ENCODE measurements at places on chromosomes 5 and 9. TPM values are rescaled to one million over a fixed set of nuclear protein-coding genes. Genes with fewer than 3 reads are reported as not detected.

The LCN15 gene
- not detected for total RNA-seq

The NPR3 gene
- total RNA-seq = not detected

The F2RL2 gene
- not detected for total RNA-seq

The SCGB3A2 gene
- total RNA-seq = not detected

The RNF14 gene
- total RNA-seq = 8.9 TPM

DNA sequence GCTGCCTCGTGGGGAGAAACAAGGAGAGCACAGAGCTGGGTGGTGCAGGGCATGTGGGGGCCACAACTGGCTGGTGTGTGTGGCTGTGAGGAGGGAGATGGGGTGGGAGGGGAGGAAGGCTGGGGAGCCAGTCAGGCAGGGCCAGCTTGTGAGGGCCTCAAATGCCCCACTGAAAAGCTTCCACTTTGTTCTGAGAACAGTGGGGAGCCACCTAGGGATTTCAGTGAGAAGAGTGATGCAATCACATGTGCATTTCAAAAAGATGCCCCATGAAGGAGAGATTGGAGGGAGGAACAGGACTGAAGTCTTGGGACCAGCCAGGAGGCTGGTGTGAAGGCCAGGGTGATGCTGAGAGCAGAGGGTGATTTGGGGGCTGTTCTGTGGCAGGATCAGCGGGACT lies 1.3 kb downstream of the OR13J1 start:
- H3K27me3 ChIP-seq = peaks cover 3% of the 10 kb centered on the region
- H3K36me3 ChIP-seq = no peaks in the 10 kb centered on the region
- no peak for DNase-seq
- H3K4me3 ChIP-seq = no peak overlapping the region
- H3K27ac ChIP-seq = no peak overlapping the region
- no peaks in the 10 kb centered on the region for H3K4me1 ChIP-seq

GRCh38 chr9:95201206-95201605 lies 116.3 kb downstream of the FANCC start:
- H3K27me3 ChIP-seq = no peaks in the 10 kb centered on the region
- no peak overlapping the region for H3K27ac ChIP-seq
- no peak for DNase-seq
- H3K36me3 ChIP-seq = no peaks in the 10 kb centered on the region
- H3K4me3 ChIP-seq = no peak overlapping the region
- H3K4me1 ChIP-seq = no peaks in the 10 kb centered on the region

GRCh38 chr9:90906316-90907055 lies 104.9 kb downstream of the SYK start:
- H3K27ac ChIP-seq = no peak overlapping the region
- no peaks in the 10 kb centered on the region for H3K4me1 ChIP-seq
- DNase-seq = no peak
- H3K27me3 ChIP-seq = no peaks in the 10 kb centered on the region
- H3K36me3 ChIP-seq = no peaks in the 10 kb centered on the region

- no peaks in the 10 kb centered on the region for H3K27me3 ChIP-seq
- no peak for DNase-seq
- no peaks in the 10 kb centered on the region for H3K36me3 ChIP-seq
- no peaks in the 10 kb centered on the region for H3K4me1 ChIP-seq
These were observed 17.0 kb downstream of the PCDH1 start for GRCh38 chr5:141861194-141861593.

DNA sequence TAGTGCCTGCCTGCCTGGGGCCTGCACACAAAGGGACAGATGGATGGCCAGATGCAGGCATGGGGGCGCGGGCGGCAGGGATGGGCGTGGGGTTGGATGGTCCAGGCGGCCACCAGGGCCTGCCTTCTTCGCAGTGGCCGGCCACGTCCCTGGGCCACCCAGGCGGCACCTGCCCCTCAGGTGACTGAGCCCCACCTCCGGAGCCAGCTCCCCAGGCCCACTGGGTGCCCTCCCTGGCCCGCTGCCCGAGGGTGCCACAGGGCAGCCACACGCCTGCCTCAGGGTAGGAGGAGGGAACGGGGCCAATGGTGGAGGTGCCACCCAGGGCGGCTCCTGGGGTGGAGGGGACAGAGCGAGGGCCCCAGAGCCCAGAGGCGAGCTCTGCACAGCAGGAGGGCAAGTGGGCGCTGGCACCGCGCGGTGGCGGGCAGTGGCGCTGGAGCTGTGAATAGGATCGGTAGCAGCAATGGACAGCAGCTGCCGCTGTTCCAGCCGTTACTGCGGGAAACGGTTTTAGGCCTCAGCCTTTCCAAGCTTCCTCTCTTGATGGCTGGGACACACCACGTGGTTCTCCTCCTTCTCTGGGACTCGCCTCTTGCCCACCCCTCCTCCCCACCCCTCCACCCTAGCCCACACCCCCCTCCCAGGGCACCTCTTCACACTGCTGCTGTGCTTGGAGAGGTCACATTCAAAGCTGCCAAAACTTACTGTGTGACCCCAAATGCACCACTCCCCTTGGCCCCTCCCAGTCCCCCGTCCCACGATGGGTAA lies 19.1 kb downstream of the LHX3 start:
- no peak for DNase-seq
- H3K4me3 ChIP-seq = no peak overlapping the region
- H3K27me3 ChIP-seq = peaks cover 17% of the 10 kb centered on the region
- no peak overlapping the region for H3K27ac ChIP-seq

GRCh38 chr5:147377682-147378081 lies 132.2 kb downstream of the DPYSL3 start:
- no peaks in the 10 kb centered on the region for H3K36me3 ChIP-seq
- H3K27me3 ChIP-seq = no peaks in the 10 kb centered on the region
- H3K27ac ChIP-seq = no peak overlapping the region

DNA sequence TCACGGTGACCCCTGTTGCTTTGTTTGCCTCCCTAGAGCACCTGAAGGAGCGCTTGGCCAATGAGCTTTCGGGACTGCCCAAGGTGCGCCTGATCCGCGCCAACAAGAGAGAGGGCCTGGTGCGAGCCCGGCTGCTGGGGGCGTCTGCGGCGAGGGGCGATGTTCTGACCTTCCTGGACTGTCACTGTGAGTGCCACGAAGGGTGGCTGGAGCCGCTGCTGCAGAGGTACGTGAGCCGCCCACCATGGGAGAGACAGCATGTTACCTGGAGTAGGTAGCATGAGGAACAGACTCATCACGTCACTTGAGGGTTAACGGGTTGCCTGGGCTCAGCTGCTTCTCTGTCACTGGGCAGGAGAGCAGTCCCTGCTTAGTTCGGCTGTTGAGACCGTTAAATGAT lies 19.2 kb downstream of the GALNT12 start:
- H3K4me3 ChIP-seq = no peak overlapping the region
- no peak overlapping the region for H3K27ac ChIP-seq
- H3K36me3 ChIP-seq = peaks cover 4% of the 10 kb centered on the region
- H3K4me1 ChIP-seq = no peaks in the 10 kb centered on the region
- no peak for DNase-seq
- no peaks in the 10 kb centered on the region for H3K27me3 ChIP-seq

DNA sequence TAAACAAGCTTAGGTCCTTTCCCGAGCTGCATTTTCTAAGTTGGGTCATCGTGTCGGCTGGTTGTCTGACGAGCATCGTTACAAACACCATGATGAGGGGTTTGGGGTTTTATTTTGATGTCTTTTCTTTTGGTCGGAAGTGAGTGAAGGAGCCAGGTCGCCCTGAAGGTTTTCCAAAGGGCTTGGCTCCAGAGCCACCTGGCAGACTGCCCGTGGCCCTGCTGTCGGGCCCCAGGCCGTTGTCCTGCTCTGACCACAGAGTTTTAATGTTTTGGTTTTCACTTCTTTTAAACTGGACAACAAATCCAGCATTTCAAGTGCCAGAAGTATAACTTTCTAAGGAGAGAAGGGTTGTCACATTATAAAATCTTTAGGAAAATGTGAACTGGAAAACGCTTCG lies 42.3 kb downstream of the TENT4A start:
- no peak for DNase-seq
- H3K27ac ChIP-seq = no peak overlapping the region
- peaks cover 69% of the 10 kb centered on the region for H3K36me3 ChIP-seq
- H3K27me3 ChIP-seq = no peaks in the 10 kb centered on the region
- H3K4me3 ChIP-seq = no peak overlapping the region

DNA sequence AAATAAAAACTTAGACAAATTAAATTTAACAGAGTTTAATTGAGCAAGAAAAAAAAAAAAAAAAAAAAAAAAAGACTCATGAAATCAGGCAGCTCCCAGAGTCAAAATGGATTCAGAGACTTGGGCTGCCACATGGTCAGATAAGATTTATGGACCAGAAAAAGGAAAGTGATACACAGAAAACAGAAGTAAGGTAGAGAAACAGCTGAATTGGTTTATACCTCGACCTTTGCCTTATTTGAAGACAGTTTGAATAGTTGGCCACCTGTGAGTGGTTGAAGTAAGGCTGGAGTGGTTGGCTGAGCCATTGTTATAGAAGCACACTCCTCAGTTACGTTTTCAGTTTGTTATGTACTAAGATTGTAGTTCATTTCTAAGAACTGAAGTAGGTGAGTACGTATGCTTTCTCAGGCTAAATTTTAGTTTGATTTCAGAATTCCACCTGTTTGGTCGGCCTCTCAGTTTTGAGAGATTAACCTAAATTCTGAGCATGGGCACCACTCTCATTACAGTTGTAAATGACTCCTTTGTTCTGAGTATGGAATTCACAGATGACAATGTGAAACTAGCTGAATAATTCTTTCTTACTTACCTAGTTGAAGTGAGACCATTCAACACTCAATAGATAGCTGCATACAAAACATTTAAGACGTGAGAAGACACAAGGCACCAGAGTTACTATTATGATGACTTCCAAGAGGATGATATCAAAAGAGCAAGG lies 149.0 kb downstream of the AOPEP start:
- H3K27ac ChIP-seq = no peak overlapping the region
- no peaks in the 10 kb centered on the region for H3K27me3 ChIP-seq
- H3K36me3 ChIP-seq = no peaks in the 10 kb centered on the region
- no peak for DNase-seq

- peaks cover 75% of the 10 kb centered on the region for H3K4me1 ChIP-seq
- H3K4me3 ChIP-seq = peak overlapping the region; percentile 62
- H3K27ac ChIP-seq = peak overlapping the region; percentile 95
- DNase-seq = peak; percentile 100
- no peaks in the 10 kb centered on the region for H3K27me3 ChIP-seq
- no peaks in the 10 kb centered on the region for H3K36me3 ChIP-seq
These were observed 549 bp upstream of the CARD19 start for GRCh38 chr9:93095205-93096130.

GRCh38 chr5:116750631-116751580 lies 176.3 kb upstream of the SEMA6A start:
- DNase-seq = no peak
- no peak overlapping the region for H3K4me3 ChIP-seq
- no peaks in the 10 kb centered on the region for H3K27me3 ChIP-seq
- H3K27ac ChIP-seq = no peak overlapping the region

DNA sequence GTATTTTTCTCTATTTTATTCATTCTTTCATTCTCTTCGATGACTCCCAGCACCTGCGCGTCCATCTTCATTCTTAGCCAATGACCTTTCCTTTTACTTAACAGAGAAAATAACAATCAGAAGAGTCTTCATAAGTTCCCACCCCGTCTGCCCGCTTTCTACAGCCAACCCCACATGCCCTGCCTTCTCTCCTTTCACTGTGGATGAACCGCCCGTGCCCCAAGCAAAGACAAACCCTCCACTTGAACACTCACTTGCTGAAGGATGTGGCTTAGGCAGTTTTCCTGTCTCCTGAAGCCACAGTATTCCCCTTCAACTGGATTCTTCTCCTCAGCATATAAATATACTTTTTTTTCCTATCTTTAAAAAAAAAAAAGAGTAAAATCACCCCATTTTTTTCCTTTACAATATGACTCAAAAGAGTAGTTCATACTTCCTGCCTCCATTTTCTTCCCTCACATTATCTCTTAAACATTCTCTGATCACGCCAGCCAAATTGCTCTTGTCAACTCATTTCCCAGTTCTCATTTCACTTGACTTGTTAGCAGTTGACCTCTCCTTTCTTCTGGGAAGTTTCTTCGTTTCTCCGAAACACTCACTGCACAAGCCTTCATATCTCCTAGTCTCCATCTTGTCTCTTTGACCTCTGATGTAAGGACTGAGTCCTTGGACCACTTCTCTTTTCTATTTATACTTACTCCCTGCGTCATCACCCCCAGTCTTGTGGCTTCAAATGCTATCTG lies 11.1 kb downstream of the NIPSNAP3B start:
- H3K36me3 ChIP-seq = no peaks in the 10 kb centered on the region
- H3K27ac ChIP-seq = no peak overlapping the region
- no peaks in the 10 kb centered on the region for H3K4me1 ChIP-seq
- no peak for DNase-seq
- H3K27me3 ChIP-seq = no peaks in the 10 kb centered on the region

GRCh38 chr5:116672203-116672602 lies 97.6 kb upstream of the SEMA6A start:
- DNase-seq = no peak
- H3K27ac ChIP-seq = no peak overlapping the region
- no peaks in the 10 kb centered on the region for H3K27me3 ChIP-seq
- H3K36me3 ChIP-seq = no peaks in the 10 kb centered on the region
- no peaks in the 10 kb centered on the region for H3K4me1 ChIP-seq

GRCh38 chr5:80192507-80193241 lies 63.2 kb downstream of the SERINC5 start:
- H3K36me3 ChIP-seq = peaks cover 13% of the 10 kb centered on the region
- no peaks in the 10 kb centered on the region for H3K27me3 ChIP-seq
- peak overlapping the region; percentile 74 for H3K27ac ChIP-seq
- peak overlapping the region; percentile 31 for H3K4me3 ChIP-seq

Measured in CD4-positive, alpha-beta T cell (primary cell).